Stimulated activated CD4-positive, alpha-beta T cell treated with anti-CD3 and anti-CD28 coated beads, Interleukin-4, amount 100 ng/mL, for 24 hours (primary cell): ENCODE measurements at places on chromosomes 12 and 14.
A peak's percentile ranks its signal among the peaks of the same experiment; 100 is the strongest.

GRCh38 chr12:108218921-108219320 is 89.8 kb downstream of the WSCD2 start:
- DNase-seq, result no peak

DNA sequence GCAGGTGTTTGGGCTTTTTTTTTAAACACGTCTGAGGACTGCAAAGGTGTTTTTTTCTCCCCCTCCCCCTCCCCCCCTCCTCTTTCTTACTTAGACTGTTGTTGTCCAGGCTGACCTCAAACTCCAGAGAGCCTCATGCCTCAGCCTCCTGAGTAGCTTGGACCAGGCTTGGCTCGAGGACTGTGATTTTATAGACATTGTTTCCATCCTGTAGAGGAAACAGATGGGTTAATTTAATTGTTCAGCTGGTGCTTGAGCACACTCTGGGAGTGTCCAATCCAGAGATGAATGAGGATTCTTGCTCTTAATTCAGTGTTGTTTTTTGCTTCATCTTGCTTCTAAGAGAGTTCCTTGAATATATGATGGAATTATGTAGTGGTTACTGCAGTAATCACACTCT is 42.1 kb downstream of the RASSF3 start:
- no peak for DNase-seq

GRCh38 chr12:46832130-46832704 is 6.4 kb upstream of the SLC38A4 start:
- DNase-seq, result no peak

- no peak for DNase-seq
These were observed 239.7 kb downstream of the BCAT1 start for GRCh38 chr12:24709216-24709615.

DNA sequence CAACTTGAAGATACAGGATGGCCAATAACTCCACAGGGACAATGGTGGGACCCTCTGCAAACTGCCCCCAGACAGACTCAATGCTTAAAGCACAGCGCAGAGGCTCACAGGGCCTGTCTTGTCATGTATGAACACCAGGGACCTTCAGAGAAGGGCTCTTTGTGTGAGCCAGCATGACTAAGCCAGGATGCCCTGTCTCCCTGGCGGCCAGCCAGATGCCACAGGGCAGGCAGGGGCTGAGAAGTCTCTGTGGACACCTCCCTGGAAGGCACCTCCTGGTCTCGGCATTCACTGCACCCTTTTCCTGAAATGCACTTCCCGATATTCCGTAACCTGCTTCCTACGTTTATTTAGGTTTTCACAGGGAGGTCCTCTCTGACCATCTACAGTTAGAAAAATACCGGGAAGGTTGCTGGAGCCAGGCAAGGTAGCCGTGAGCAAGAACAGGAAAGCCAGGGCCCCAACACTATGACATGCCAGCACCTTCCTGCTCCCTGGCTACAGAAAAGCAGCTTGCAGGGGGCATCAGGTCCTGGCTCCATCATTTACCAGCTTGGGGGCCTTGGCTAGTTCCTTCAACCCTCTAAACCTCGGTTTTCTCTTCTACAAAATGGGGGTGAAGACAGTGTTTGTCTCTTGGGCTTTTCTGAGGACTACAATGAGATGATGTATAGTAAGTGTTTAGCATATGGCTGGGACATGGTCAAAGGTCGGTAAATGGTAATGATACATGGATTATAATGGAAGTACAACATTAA is 65.0 kb downstream of the PITPNM2 start:
- DNase-seq, result no peak

- DNase-seq, result no peak
These were observed 956.7 kb upstream of the SEL1L start for GRCh38 chr14:82490397-82490796.

GRCh38 chr12:57836442-57837375 is 9.8 kb downstream of the CTDSP2 start:
- peak; percentile 32 for DNase-seq

- DNase-seq, result no peak
These were observed 884 bp upstream of the AMN1 start for GRCh38 chr12:31729705-31730104.

DNA sequence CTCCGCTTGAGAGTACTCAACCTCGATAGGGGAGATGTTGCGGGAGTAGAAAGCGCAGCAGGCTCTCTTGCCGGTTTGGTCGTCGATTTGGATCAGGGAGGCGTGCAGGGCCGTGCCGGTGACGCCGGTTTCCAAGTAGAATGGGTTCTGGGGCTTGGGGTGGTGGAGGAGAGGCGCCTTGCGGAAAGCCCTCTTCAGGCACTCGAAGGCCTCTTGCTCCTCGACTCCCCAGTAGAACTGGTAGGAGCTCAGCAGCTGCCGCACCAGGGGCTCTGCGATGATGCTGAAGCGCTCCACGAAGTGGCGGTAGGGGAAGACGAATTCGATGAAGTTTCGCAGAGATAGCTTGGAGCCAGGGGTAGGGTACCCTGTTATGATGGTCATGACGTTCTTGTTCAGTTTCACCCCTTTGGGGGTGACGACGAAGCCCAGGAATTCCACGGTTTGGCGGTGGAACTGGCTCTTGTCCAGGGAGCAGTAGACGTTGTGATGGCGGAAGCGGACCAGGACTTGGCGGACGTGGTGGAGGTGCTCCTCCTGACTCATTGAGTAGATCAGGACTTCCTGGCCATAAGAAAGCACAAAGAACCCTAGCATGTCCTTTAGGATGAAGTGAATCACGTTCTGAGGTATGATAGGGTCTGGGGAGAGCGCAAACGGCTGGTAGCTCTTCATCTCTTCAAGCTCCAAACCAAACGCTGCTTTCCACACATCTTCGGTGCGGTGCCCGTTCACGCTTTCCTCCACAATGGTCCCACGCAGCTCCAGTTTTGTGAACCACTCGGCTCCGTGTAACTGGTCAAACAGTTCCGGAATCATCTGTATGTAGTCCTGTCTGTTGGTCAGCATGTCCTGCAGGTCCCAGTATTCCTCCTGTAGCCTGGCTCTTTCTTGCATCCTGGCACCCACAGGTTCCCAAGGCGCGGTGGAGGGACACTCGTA is 21.2 kb downstream of the RTL1 start:
- no peak for DNase-seq

GRCh38 chr12:17372508-17372907 is 717.5 kb downstream of the RERGL start:
- DNase-seq, result no peak

GRCh38 chr12:91801048-91801447 is 344.6 kb downstream of the BTG1 start:
- DNase-seq, result no peak

GRCh38 chr14:69325646-69326265 is 65.8 kb downstream of the GALNT16 start:
- DNase-seq, result no peak

DNA sequence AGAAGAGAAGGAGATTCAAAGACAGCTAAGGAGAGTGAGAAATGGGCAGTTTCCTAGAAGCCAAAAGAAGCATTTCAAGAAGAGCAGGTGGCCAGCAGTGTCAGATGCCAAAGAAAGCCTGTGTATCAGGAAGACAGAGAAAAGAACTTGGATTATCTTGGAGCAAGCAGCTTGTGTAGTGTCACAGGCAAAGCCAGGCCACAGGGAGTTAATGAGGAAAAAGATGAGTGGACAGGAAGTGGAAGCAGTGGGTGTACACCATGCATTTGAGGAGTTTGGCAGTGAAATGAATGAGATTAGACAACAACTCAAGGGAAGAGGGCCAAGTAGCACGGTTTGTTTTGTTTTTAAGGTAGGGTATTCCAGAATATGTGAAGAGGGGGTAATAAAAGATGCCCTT is 5.6 kb upstream of the MYH7 start:
- no peak for DNase-seq

DNA sequence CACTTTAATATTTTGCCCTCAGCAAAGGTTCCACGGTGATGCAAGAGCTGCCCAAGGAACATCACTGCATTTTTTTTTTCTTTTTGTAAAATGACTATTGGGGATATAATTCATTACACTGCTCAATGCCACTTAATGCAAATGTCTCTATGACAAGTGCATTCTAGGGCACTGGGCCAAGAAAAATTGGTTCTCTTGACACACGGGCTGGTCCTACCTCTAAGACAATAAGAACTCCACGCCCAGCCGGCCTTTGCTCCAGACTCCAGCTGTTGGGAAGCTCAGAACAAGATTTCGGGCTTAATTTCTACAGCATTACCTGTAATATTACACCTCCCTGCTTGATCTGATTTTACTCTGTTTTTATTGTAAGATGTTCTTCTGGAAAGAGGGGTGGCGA is 48.8 kb upstream of the VRK1 start:
- DNase-seq, result no peak

DNA sequence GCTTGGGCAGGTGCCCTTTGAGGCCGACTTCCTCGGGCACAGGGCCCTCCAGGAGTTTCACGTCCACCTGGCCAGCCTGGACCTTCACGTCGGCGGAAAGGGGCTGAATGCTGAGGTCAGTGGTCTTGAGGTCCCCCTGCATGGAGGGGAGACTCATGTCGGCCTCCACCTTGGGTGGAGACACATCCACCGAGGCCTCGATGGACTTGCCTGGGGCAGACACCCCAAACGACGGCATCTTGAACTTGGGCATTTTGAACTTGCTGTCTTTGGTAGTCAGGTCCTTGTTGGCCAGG is 24.0 kb downstream of the PLD4 start:
- no peak for DNase-seq

GRCh38 chr12:40727774-40728483 is 35.7 kb downstream of the CNTN1 start:
- DNase-seq, result no peak

DNA sequence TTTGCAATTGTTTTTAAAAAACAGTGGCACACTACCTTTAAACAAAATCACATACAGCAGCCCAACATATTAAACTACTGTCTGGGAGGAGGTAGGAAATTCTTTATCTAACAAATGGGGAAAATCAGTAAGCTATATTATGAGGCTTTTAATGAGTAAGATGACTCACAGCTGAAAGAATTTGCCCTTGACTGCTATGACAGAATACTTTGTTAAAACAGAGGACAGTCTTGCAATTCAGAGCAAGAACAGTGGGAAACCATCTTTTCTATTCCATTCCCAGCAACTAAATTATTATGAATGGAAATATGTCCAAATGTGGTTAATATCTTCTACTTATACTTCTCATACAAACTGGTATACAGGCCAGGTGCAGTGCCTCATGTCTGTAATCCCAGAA is 49.2 kb upstream of the SGPP1 start:
- DNase-seq, result no peak

DNA sequence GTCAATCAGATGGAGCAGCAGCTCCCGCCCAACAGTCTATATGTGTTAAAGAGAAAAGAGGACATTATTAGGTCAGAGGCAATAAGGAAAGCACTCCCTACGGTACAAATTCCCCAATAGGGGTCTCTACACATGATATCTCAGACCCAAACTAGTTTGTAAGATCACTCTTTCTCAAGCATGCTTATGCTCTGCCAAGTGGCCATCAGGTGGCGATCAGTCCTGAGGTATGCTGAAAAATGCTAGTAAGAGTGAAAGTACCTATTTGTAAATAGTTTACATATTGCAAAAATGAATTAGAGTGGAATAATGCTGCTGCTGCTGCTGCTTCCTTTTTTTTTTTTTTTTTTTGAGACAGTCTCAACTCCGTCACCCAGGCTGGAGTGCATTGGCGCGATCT is 61.0 kb downstream of the CPM start:
- DNase-seq, result peak; percentile 10
